ENCODE measurements at places on chromosomes 4 and X.

- no peak for DNase-seq
Measured at GRCh38 chr4:25756503-25756902, 100.9 kb downstream of the SLC34A2 start.

DNA sequence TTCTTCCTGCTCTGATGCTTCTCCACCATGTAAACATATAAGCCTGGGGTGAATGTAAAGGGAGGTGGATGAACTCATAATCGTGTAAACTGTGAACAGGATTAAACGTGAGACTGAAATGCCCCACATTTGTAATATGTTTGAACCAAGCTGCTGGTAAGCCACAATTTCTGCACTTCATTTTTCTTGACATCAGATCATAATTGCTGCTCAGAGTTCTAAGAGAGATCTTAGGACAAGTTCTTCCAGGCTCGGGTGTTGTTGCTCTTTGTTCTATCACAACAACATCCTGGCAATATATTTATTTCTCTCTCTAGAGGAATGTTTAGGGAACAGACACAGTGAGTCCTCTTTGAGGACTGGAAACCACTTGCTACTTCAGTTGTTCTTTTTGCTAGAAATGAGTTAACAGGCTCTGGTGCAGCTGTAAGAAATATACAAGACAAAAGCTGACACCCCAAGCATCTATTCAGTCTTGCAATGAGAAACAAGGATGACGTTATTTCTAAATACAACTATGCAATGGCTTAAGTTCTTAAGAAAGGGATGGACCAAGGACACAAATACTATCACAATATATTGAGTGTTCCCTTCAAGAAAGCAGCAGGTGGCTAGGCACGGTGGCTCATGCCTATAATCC is 59.6 kb downstream of the LNX1 start:
- no peak for DNase-seq

GRCh38 chrX:21639775-21640174 is 18.4 kb downstream of the KLHL34 start:
- no peak for DNase-seq

GRCh38 chr4:160846121-160846520 is 1317.7 kb downstream of the FSTL5 start:
- DNase-seq: no peak

GRCh38 chrX:150688911-150689451 is 4.2 kb upstream of the MTMR1 start:
- no peak for DNase-seq

DNA sequence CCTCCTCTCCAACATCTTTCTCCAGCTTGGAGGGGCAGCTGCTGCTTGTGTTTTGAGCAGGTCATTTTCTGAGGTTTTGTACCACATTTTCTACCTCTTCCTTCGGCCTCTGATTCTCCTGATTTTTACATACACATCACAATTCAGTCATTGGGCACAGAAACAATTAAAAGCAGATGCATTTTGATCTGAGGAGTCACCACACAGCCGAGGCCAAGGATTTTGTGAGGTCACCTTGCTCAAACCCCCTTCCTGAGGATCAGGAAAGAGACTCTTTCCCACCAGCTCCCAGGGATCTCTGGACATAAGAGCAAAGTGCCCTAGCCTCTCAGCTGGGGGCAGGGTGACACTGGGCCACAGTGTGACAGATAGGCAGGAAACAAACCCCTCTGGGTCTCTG is 5.4 kb upstream of the FATE1 start:
- no peak for DNase-seq

- no peak for DNase-seq
Measured at GRCh38 chrX:151912221-151912620, 468 bp upstream of the MAGEA4 start.
